ENCODE measurements at places on chromosomes 5 and 9.

- no peak for DNase-seq
Observed at GRCh38 chr5:10760921-10761184, 181 bp downstream of the DAP start.

DNA sequence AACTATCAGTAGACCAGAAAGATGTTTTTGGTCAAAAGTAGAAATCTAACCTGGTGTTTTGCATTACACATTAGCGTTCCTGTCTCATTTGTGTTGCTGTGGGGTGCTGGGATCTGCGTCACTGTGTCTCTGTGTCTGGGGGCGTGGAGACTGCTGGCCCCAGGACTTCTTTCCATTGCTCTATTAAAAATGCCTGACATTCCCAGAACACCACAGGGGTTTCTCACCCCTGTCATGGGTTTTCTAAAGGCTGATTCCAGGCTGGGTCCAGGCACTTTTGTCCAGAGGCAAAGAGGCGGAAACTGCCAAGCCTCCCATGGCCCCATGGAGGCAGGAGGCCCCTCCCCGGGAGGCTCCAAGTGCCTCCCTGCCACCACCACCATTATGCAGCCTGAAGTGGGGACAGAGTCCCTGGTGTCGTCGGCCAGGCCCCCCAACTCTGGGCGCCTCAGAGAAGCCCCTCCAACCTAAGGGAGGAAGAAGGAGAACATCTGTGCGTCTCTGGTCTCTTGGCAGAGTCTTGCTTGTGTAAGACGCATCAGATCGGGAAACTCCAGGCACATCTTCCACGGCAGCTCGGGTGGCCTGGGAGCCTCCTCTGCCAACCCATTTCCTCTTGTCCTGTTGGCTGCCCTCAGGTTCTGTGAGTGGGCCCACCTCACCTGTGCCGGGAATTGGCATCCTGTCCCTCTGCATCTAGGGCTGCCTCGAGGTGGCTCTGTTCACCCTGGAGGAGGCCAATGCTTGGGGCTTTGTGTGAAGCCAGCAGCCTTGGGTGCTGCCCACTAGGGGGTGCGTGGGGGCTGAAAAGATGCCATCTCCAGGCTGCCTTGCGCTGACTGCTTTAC lies 13.8 kb upstream of the PLEKHG4B start:
- DNase-seq: no peak

DNA sequence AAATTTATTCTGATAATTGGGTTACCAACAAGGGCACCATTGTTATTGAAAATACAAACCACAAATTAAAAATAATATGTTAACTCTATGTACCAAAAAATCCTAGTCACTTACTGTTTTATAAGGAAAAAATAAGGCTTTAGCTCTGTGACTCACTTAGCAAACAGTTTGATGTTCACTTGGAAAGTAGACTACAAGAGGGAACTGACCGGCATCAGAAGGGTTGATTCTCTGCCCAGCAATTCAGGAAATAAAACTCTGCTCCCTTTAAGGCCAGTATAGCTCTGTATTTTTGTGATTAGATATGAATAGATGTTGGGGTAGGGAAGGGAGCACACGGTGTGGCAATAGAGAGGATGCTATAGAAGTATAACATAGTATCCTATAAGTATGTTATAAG lies 671.3 kb downstream of the LRRC70 start:
- no peak for DNase-seq

- no peak for DNase-seq
Observed at GRCh38 chr5:136028782-136029742, at the start of gene TGFBI. Gene TGFBI (plus strand): TSS chr5:136028988. CDS start chr5:136029056, 68 bp downstream.

GRCh38 chr5:108747774-108748400 lies at the start of gene FER:
Gene FER (plus strand): TSS chr5:108747897. CDS start chr5:108798183, 50,286 bp downstream.
- no peak for DNase-seq

Measured in vagina (tissue), 2 donors.